ENCODE measurements at places on chromosomes 16 and 17. TPM values are rescaled to one million over a fixed set of nuclear protein-coding genes. Genes with fewer than 3 reads are reported as not detected.

- peak; percentile 30 for DNase-seq
- no peaks in the 10 kb centered on the region for H3K27me3 ChIP-seq
- H3K4me3 ChIP-seq: peak overlapping the region; percentile 63
- peak overlapping the region; percentile 75 for H3K27ac ChIP-seq
Measured at GRCh38 chr17:58153046-58153445, 4.9 kb downstream of the OR4D1 start.

DNA sequence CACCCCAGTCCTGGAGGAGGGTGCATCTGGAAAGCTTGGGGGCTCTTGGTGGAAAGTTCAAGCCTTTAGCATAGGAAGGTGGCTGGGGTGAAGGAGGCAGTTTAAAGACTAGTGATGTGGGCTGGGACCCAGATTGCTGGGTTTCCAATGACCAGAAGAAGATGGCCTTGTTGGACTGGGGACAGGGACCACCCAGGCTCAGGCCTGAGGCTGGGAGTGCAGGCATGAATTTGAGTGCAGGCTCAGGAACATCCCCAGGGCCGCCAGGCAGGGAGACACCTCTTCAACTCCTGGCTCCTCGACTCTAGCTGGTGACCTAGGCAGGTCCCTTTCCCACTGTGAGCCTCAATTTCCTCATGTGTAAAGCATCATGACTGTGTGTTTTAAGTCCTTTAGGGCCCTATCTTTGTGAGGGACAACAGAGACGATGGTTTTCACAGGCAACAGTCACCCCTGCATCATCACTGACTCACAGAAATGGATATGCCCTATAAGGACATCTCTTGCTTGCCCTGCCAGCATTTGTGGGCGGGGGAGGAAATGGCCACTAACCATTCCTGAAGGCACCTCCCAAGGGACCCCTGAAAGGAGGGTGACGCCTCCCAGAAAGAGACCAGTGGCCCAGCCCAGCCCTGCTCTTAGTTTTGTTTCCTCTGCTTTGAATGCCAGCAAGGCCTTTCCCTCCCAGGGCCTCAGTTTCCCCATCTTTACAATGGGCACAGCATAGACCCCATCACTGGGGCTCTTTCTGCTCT, 11.1 kb downstream of the NLRC5 start:
- peak overlapping the region; percentile 98 for H3K27ac ChIP-seq
- peak overlapping the region; percentile 81 for H3K4me3 ChIP-seq
- H3K4me1 ChIP-seq: peaks cover 98% of the 10 kb centered on the region
- no peaks in the 10 kb centered on the region for H3K27me3 ChIP-seq
- DNase-seq: peak; percentile 70

Gene FOXN1
- not detected for total RNA-seq

DNA sequence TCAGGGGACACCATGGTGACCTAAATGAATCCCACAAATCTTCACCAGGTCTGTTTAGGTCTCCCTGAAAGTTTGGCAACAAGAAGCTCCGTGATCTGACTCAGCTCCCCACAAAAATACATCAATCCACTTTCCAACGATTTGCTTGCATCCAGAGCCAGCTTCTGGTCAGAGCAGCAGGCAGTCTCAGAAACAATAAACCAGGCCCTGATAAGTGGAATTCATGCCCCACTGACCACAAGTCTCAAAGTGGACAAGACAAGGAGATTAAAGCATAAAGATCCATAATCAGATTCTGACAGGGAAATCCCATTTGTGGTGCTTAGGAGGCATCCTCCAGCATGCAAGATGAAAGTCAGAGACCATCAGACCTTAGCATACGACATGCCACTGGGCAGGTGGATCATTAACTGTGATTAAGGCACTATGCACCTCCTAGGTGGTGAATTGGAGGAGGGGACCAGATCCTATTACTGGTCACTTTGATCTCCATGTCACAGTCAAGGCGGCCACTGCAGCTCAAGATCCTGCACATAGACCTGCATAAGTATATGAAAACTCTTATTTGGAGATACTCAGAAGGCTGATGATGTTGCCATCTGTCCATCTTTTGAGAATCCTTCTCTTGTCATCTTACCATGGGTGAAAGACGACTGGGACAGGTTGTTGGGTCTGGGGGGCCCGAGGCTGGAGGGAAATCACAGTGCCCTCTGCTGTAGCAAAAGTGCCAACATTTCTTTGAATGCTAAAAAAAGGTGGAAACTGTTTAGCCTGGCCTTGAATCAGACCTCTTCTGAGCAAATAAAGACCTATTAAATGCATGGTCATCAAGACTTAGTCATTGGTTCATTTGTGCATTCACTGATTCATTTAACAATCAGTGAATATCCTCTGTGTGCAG, 309.2 kb upstream of the CCL2 start:
- H3K4me3 ChIP-seq: no peak overlapping the region
- H3K27me3 ChIP-seq: peaks cover 15% of the 10 kb centered on the region
- DNase-seq: no peak

DNA sequence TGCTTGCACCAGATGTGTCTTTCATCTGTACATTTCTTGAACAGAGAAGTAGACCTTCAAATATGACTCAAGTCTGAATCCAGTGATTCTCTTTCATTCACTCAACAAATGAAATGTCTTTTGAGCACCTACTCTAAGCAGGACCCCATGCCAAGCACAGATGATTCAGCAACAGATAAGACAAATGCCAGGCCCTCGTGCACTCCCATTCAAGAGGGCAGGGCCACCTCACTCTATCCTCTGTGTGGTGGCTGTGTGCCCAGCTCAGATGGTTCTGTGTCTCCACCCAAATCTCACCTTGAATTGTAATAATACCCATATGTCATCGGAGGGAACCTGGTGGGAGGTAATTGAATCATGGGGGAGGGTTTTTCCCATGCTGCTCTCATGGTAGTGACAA, 74.1 kb upstream of the NKD1 start:
- peaks cover 29% of the 10 kb centered on the region for H3K4me1 ChIP-seq
- H3K27ac ChIP-seq: peak overlapping the region; percentile 47
- H3K36me3 ChIP-seq: no peaks in the 10 kb centered on the region
- DNase-seq: peak; percentile 48

All from activated T-cell treated with anti-CD3 and anti-CD28 coated beads, Interleukin-2, amount 50 U/mL, for 72 hours (primary cell).